ENCODE measurements at places on chromosomes 6 and 20.

DNA sequence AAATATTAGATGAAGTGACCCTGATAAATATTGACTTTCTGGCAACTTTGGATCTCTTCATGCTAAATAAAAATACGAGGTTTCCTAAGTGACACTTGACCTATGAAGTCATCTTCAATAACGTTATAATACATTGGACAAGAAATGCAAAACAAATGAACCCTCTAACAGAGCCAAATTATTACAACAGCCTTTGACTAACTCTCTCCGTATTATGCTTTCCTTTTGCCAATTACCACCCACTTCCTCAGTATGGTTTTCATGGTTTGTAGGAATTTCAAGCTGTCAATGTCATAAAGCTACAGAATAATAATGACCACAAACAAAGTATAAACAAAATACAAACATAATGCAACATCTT, 210.5 kb downstream of the MOXD1 start:
- no peak for DNase-seq

DNA sequence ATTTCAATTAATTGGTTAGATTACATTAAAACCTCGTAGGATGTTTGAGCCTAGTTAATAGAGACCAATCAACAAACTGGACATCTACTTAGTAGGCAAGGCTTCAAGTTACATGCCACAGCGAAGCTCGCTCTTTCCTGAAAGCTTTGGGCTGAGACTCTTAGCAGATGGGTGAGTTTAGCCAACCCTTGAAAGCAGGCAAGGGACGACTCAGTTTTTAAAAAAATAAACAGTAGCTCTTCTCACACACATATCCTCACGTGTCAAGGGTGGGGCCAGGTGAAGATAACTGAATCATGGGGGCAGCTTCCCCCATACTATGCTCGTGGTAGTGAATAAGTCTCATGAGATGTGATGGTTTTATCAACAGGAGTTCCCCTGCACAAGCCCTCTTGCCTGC, 775 bp downstream of the MTFR2 start:
- DNase-seq = no peak

DNA sequence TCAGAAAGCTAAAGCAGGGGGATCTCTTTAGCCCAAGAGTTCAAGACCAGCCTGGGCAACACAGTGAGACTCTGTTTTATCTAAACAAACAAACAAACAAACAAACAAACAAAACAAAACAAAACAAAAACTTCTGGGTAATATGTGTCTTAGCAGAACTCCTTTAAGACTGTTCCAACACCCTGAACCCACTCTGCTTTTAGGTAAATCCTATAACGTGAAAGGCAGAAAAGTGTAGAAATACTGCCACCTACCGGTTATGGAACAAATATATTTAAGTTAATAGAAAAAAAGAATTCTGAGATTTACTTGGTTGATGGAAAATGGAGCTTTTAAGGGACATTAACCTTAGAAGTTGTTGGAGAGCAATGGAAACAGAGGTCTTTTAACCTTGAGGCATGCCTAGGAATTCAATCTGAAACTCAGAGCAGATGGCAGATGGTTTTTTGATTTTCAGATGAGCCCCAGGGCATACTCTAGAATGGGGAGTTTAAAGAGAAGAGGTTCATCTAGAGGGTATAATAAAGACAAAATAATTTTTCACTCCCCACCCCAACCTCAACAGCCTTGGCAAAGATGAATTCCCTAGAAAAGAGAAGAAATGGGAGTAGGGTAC, 38.5 kb downstream of the SOD2 start:
- DNase-seq = peak; percentile 67

DNA sequence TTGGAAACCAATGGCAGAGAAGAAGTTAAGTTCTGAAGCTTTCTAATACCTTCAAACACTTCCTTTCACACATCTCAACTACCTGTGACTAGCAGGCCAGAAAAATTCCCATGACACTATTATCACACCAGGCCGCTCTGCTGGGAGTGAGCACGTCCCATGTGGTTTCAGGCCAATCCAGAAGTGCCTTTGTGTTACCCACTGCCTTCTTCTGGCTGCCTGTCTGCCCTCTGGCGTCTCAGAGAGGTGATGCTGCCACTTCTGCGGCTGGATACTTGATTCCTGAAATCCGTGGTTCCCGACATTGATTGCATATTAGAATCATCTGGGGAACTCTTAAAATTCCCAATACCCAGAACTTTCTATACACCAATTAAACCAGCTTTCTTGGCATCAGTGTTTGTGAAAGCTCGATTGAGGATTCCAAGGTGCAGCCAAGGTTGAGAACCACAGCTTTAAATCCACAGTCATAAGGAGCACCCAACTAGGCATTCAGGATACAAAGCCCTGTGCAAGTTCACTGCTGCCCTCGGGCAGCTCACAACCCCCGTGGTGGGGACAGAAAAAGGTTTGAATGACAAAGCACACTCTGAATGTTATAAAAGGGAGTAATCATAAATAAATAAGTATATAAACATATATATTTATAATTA, 65.6 kb downstream of the STMND1 start:
- DNase-seq = no peak

DNA sequence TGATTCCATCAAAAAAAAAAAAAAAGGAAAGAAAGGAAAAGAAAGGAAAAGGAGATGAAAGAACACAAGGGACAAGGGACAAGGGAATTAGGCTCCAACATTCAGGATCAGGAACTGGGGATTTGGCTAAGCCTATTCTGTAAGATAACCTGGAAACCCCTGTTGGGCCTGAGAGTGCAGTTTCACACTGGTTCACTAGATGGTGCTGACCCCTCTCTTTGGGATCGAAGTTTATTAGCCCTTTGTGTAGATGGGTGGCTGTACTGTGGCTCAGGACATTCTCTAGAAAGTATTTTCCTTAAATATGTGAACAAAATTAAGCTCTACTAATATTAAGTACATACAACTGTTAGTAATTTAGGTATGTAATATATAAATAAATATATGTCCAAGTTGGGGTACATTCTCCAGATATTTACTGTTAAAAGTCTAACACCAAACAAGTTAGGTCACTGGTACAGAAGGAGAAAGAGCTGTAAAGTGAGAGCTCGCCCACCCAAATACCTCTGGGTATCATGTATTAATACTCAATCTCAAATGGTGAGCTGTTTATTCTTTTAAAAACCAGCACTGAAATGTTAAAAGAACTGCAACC, 6.3 kb downstream of the OR2A4 start:
- peak; percentile 28 for DNase-seq

- DNase-seq = peak; percentile 26
Measured at GRCh38 chr6:21588481-21589351, 4.8 kb upstream of the SOX4 start.

Data from CD4-positive, alpha-beta T cell treated with Interferon alpha-2 for 1 hour (primary cell).